ENCODE measurements at places on chromosomes 16 and 17. TPM values are rescaled to one million over a fixed set of nuclear protein-coding genes. Genes with fewer than 3 reads are reported as not detected.

DNA sequence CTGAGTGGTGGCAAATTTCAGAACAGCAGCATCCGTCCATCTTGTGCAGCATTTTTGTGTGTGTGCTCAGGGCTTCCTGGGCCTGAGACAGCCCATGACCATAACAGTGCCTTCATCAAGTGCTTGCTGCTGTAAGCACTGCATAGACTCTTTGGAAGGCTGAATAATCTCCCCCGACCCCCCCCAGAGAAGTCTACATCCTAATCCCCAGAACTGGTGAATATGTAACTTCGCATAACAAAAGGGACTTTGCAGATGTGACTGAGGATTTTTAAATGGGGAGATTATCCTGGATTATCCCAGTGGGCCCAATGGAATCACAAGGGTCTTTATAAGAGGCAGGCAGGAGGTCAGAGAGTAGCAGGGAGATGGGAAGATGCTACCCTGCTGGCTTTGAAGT lies 50.6 kb downstream of the TMC5 start:
- H3K36me3 ChIP-seq, result no peaks in the 10 kb centered on the region
- H3K4me1 ChIP-seq, result no peaks in the 10 kb centered on the region
- no peak for DNase-seq
- H3K4me3 ChIP-seq, result no peak overlapping the region
- H3K27me3 ChIP-seq, result no peaks in the 10 kb centered on the region

The KRTAP9-2 gene
- total RNA-seq, result not detected

DNA sequence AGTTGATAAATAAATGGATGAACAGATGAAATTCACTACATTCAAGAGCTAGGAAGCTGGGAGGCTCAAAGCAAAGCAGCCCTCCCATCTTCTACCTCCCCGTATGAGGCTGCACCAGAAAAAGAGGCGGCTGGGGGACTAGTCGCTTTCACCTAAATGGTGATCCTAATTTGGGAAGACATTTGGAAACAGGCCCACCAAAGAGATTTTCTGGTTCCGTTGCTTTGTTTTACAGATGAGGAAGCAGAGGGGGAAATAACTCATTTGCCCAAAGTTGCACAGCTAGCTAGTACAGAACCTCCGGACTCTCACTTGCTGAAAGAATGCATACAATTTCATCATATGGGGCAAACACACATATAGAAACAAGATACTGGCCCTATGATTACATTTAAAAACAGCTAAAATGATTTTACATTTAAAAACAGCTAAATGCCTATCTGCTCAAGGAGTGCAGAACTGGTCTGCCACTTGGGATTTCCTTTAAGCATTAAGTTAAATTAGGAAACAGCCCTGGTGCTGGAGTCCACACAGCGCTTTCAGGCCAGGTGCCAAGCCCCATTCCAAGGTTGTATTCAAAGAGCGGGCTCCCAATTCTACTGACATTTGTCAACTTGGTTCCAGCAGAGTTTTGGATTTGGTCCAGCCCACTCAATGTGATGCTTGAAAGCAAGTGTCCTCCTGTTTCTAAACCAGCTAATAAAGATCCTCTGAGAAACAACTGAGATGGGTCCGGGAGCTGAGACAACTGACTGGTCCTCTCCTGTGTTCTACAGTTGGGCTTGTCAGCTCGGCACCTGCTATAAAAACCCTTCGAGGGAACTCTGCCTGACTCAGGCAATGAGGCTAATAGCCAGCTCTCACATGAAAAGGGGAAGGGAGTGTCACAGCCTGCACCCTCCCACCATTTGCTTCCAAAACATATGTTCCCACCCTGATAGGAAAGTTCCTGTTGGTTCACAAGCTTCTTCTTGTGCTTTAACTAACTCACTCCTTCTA lies 11.7 kb downstream of the ERN1 start:
- H3K36me3 ChIP-seq, result no peaks in the 10 kb centered on the region
- peaks cover 13% of the 10 kb centered on the region for H3K4me1 ChIP-seq
- no peak for DNase-seq
- H3K27me3 ChIP-seq, result no peaks in the 10 kb centered on the region
- no peak overlapping the region for H3K4me3 ChIP-seq

The MYCBPAP gene
- total RNA-seq, result 1.3 TPM

Measured in Caco-2 (cell line).